HFFc6 (cell line): ENCODE measurements at places on chromosomes 2 and 18.

DNA sequence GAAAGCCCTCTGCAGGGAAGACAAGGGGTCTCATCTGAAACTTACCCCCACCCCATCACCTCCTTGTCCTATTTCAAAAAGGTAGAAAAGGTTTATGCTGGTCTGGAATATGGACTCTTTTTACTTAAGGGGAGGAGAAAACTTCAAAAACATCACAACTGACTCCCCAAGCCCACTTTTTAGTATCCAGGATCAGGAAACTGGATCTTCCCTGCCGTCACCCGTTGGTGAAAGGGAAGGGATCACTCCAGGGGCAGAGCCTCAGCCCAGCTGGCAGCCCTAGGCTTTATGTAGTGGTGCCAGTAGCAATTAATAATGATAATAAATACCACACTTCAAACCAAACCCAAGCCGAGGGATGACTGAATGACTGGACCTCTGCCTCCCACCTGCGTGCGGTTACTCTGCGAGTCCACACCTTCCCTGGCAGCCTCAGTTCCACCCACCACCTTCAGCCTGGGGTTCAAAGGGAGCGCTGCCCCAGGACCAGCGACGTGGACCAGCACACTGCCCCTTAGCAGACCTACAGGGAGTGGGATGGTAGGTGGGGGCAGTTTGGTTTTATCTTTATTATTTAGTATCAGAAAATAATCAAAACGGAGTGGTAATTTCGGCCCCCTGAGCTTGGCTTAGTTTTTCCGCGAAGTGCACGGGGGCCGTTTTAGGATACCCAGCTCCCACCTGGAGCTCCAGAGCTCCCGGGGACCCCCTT, 4.9 kb upstream of the GATA6 start:
- DNase-seq = no peak

GRCh38 chr2:28449488-28450395, 46.1 kb upstream of the PLB1 start:
- peak; percentile 27 for DNase-seq

GRCh38 chr2:62465741-62466502, 40.1 kb downstream of the TMEM17 start:
- no peak for DNase-seq

DNA sequence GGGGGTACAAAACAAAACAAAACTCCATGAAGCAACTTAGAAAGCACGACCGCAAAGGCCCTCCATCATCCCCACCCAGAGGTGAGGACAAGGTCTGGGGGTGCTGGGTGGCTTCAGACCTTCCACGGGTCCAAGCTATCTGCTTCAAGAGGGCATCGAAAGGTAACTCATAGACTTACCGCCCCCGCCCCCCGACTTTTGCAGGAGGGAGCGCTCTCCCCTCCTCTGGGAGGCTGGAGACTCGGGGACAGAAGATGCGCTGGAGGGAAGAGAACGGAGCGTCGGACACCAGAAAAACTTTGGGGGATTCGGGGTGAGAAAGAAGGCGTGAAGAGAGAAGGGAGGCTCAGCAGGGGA, 300 bp upstream of the STON1 start:
- no peak for DNase-seq

DNA sequence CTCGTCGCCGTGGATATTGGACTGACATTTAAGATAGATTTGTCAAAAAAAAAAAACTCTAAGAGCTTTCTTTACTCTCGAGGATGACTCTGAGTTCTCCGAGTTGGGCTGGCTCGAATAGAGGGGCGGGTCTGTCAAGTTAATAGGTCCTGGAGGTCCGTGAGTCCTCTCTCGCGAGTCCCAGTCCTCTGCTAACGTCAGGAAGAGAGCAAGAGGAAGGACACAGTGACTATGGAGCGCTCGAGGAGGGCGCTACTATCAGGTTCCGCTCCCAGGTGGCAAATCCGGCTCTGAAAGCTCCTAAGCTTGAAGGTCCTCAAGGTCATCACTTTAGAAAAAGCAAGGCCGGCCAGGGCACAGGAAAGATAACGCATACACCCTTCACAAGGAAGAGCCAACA, 404 bp upstream of the AKAIN1 start:
- DNase-seq = no peak

DNA sequence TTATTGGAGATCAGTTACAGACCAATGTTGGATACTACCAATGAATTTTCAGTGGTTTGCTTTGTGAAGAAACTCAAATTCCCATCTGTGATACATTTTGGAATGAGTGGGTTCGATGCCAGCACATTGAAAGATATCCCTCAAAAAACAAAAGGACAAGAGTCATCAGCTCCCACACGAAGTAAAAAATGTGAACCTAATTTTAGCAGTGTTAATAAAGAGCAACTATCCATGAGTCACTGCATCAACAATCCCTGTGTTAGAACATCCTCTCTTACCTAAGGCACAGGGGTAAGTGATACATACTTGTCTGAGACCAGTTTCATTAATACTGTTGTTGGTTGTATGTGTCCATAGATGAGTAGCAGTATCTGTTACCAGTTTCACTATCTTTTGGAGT, 551.8 kb upstream of the SOX11 start:
- no peak for DNase-seq

DNA sequence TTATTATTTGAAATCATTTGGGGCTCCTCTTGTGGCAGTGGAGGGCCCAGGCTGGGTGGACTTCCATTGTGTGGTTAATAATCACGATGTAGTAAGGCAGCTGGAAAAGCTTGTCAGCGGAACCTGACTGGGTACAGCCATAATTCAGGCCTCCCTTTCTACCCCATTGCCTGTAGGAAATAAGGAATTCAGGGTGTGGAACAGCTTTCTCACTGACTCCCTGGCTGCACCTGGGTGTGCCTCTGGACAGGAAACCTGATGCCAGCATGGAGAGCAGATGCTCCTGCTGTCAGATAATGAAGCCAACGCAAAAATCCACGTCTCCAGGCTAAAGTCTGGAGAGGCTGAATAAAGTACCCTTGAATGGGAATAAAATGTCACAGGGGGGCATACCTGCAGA, 44.2 kb downstream of the LYPD6B start:
- DNase-seq = no peak

- DNase-seq = no peak
Measured at GRCh38 chr2:239586651-239587310, 186.0 kb upstream of the HDAC4 start.

DNA sequence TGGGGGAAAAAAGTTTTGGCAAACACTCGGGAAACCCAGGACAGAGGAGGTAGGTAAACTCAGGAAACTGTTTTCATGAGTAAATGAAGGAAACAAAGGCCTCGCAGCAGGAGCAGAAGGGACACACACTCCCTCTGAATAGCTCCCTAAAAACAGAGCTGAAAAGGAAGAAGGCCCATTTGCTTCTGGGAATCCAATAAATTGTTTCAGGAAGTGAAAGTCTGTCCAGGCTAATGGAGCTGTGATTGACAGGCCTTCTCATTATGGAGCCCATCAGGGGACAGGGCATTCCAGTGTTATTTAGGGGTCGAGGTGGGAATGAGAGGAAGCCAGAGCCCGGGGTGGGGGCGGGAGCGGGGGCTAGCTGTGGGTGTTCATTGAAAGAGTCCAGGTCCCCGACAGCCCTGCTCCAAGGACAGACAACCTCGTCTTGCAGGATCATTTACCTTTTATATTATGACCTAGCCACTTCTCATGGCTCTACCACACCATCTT, 81.2 kb downstream of the GBX2 start:
- no peak for DNase-seq
